Astrocyte of the spinal cord (primary cell): ENCODE measurements at places on chromosomes 12 and 14.

DNA sequence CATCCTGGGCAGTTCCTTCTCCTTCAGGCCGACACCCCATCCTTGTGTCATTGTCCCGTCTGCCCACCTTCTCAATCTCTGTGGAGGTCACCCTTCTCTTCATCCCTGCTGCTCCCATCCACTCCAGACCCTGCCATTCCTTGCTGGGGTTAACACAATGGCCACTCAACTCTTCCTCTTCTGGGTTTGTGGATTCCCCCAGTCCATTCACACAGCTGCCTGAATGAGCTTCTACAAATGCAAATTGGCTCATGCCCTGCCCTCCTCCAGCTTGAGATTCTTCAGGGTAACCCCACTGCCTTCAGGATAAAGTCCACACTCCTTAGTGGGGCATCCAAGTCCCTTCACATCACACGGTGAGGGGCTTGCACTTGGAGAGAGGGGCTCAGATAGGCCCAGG, 17.2 kb upstream of the PRMT8 start:
- no peak for DNase-seq

DNA sequence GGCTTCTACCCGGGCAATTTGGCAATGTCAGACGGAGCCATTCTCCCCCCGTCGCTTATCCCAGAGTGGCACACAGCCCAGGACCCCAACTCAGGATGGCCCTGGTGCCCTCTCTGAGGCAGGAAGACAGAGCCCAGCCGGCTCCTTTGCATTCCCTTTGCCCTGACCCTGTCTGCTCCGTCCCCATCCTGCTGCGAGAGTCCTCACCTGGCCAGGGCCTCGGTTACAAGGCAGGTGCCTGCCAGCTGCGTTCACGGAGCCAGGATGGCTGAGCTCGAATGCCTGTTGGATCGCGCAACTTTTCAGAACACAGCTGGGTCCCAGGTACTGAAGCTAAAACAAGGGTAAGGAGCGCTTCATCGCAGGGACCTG, 18.6 kb downstream of the LRTM2 start:
- DNase-seq, result no peak

- no peak for DNase-seq
Observed at GRCh38 chr14:58699681-58700205, 62.0 kb downstream of the DACT1 start.

- no peak for DNase-seq
Observed at GRCh38 chr12:77218278-77218677, 152.9 kb upstream of the E2F7 start.

- no peak for DNase-seq
Observed at GRCh38 chr12:52355176-52355575, 12.1 kb downstream of the KRT85 start.

GRCh38 chr14:76995279-76996035, 33.1 kb downstream of the IRF2BPL start:
- DNase-seq, result no peak

GRCh38 chr12:88921434-88921833, 341.2 kb upstream of the KITLG start:
- DNase-seq, result no peak
